A549 treated with dexamethasone at 1 μM for 4 hours (cell line): ENCODE measurements at places on chromosomes 7 and 10. TPM values are rescaled to one million over a fixed set of nuclear protein-coding genes. Genes with fewer than 3 reads are reported as not detected.

ASB10 gene
- not detected in 5 replicates for total RNA-seq

ENTPD7 gene
- total RNA-seq, result 7.4 to 12.0 TPM (median 10.6 TPM) in 5 replicates

BEND7 gene
- 7.5 to 10.1 TPM (median 8.7 TPM) in 5 replicates for total RNA-seq

TMEM196 gene
- not detected in 5 replicates for total RNA-seq

LRRTM3 gene
- not detected in 5 replicates for total RNA-seq

TRPV5 gene
- total RNA-seq, result not detected in 5 replicates

DHX32 gene
- total RNA-seq, result 25.8 to 34.8 TPM (median 31.9 TPM) in 5 replicates

MYL10 gene
- total RNA-seq, result not detected in 5 replicates

CAMK1D gene
- 6.5 to 9.4 TPM (median 8.0 TPM) in 5 replicates for total RNA-seq

ZNF273 gene
- 1.7 to 2.6 TPM (median 2.3 TPM) in 5 replicates for total RNA-seq

ODAD2 gene
- total RNA-seq, result 0.05 to 0.07 TPM in 2 of 5 replicates, not detected in the others

CWF19L1 gene
- 21.2 to 23.1 TPM (median 22.0 TPM) in 5 replicates for total RNA-seq

EMX2 gene
- total RNA-seq, result not detected in 5 replicates

RAPGEF5 gene
- total RNA-seq, result 0.14 to 0.29 TPM (median 0.17 TPM) in 5 replicates

PRR15 gene
- 4.7 to 7.1 TPM (median 5.0 TPM) in 5 replicates for total RNA-seq

CACNA2D1 gene
- 6.0 to 14.6 TPM (median 10.4 TPM) in 5 replicates for total RNA-seq

AKAP9 gene
- 11.8 to 16.9 TPM (median 15.3 TPM) in 5 replicates for total RNA-seq

PAX4 gene
- not detected in 5 replicates for total RNA-seq

AQP1 gene
- total RNA-seq, result 0.32 to 0.62 TPM (median 0.39 TPM) in 5 replicates

GPR85 gene
- total RNA-seq, result not detected in 5 replicates

AKR1C2 gene
- 3,478 to 4,005 TPM (median 3,689 TPM) in 5 replicates for total RNA-seq

VWDE gene
- 0.21 to 0.74 TPM (median 0.38 TPM) in 5 replicates for total RNA-seq
